ENCODE measurements at places on chromosomes 3 and 15.

GRCh38 chr3:109973733-109974132 is 636.4 kb upstream of the DPPA4 start:
- DNase-seq = peak; percentile 17

DNA sequence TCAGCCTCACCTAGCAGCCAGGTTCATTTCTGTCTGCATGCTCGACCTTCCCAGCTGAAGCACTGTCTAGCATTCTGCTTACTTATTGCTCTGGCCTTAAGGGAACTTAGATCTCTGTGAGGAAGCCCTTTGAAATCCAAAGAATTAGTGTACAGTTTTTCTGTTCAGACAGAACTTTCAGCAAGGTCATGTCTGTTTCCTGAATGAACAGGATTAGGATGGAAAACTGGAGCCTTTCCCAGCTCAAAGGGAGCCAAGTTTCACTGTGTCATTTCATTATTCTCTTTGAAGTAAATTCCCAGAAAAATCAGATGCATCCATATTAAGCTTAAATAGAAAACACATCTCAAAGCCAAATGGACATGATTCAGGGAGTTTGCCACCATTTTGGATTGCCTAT is 457.3 kb upstream of the KCNMB2 start:
- peak; percentile 68 for DNase-seq

GRCh38 chr3:188672840-188673239 is 498.9 kb upstream of the TPRG1 start:
- no peak for DNase-seq

GRCh38 chr3:159824333-159824732 is 164.3 kb upstream of the IL12A start:
- peak; percentile 91 for DNase-seq

DNA sequence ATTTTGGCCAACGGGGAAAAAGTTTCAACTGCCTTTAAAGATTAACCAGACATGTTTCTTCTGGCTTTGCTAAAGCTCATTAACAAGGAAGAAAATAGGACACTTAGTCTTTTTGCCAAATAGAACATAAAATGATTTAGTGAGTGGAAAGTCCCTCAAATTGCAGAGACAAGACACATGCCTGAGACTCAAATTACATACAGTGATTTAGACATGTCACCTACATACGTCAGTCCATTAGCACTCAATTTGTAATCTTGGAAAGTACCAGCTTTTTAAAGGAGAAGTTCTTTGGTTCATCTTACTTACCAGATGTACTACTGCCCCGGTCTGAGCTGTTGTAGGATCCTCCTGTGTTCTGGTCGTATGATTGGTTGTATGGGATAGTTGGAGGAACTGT is 1134.2 kb downstream of the ROBO1 start:
- DNase-seq = peak; percentile 31

DNA sequence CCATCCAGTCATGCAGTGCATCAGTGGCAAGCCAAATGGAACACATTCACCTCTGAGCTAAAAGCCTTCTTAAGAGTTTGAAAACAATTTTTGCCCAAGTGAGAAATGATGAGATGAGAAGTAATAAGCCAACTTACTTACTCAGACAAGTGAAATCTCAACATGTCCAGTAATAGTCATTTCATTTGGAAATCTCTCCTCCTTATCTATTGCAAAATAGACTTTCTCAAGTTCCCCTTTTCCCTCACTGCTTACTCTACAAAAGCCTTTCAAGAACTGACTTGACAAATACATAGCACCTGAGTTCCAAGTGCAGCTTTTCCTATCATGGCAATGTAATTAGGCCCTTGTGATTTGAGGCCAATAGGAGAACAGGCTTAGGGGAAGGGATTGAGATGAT is 282.3 kb downstream of the SLC9A9 start:
- peak; percentile 55 for DNase-seq

GRCh38 chr15:71162309-71162708 is 47.0 kb downstream of the THSD4 start:
- DNase-seq = no peak

- peak; percentile 42 for DNase-seq
Observed at GRCh38 chr15:73540161-73540560, 93.0 kb downstream of the NPTN start.

GRCh38 chr3:176584413-176585176 is 612.7 kb downstream of the TBL1XR1 start:
- peak; percentile 68 for DNase-seq

DNA sequence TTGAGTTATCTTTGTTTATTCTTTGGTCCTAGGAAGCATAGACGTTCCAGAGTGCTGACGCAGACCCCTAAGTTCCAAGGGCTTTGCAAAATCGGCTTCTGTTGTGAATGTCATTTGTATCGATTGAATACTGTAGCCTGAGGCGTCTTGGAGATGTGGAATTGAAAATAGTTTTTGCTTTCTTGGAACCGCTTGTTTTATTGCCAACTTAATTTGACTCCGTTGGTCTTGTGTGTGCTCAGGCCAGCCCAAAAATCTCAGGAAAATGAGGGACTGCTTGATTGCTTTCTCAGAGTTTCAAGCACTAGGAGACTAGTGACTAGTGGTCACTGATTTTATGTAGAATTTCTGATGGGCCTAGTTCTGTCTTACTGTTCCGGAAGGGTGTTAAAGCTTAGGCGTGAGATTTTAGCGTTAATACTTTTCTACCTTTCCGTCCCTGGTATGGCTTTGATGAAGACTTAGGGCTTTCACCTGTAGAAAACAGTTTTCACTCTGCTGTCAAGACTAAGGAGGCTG is 263 bp upstream of the UTS2B start:
- DNase-seq = peak; percentile 76

DNA sequence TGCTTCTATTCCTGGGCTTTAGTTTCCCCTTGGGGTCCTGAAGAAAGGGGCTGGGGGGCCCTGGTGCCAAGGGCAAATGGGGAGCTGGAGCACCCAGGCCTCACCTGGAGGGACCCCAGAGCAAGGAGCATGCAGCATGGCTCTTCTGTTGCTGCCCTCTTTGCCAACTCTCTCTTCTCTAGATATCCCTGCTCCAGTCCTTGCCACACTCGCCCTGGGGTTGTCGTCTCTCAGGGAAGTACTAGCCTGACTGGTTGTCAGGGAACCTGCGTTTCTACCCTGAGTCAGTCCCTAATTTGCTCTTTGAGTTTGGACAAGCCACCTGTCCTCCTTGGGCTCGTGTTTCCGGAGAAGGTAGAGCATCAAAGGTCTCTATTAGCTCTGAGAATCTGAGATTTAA is 63.7 kb upstream of the UBE2Q2 start:
- DNase-seq = no peak

DNA sequence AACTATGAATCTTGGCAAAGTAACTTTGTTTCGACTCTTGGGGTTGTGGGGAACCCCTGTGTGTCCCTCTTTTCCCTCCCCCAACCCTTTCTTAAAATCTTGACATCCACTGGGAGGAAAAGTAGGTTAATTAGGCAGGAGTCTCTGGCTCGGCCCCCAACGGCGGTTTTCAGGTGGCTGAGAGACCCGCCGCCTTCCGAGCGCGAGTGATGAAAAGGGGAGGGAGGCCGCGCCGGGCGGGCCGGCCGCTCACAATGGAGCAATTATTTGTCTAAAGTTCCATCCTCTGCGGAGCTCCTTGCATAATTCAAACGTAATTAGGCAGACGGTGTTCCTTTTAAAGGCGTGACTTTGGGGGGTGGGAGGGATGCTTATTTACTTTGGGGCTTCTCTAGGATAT is 51.7 kb downstream of the ZIC4 start:
- no peak for DNase-seq

DNA sequence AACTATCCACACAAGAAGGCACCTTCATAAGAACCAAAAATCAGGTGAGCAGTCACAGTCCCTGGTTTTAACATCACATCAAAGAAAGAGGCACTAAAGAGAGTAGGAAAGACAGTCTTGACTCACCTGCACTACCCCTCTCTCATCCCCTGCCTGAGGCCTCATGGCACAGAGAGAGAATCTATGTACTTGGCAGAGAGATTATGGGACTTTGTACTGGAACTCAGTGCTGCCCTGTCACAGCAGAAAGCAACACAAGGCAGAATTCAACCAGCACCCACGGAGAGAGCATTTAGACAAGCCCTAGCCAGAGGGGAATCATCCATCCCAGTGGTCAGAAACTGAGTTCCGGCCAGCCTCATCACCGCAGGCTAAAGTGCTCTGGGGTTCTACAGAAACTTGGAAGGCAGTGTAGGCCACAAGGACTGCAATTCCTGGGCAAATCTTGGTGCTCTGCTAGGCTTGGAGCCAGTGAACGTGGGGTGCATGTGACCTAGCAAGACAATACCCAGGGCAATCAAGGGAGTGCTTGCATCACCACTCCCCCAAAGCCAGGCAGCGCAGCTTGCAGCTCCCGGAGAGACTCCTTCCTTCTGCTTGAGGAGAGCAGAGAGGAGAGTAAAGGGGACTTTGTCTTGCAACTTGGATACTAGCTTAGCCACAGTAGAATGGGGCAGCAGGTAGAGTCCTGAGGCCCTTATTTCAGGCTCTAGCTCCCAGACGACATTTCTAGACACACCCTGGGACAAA is 8.5 kb upstream of the RUVBL1 start:
- DNase-seq = no peak

DNA sequence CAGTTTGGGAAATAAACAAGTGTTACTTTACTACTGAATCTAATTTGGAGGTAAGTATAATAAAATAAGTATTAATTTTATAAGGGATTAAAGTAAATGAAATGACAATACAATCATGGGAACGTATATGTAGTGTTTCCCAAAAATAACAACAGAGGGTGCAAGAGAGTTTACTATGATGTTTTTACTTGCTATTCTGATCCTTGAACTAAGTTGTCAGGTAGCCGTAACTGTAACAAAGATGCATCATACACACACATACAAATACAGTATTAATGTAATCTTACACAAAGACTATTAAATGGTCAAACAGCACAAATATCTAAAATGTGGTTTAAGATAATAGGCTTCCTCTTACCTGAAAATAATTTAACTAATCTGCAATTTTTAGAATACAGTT is 311.4 kb downstream of the TBC1D5 start:
- peak; percentile 57 for DNase-seq

GRCh38 chr3:66038726-66039589 is at the start of gene MAGI1:
TSS of gene MAGI1 (minus strand) at chr3:66038918. CDS start at chr3:66038308, 610 bp downstream.
- DNase-seq = peak; percentile 94

DNA sequence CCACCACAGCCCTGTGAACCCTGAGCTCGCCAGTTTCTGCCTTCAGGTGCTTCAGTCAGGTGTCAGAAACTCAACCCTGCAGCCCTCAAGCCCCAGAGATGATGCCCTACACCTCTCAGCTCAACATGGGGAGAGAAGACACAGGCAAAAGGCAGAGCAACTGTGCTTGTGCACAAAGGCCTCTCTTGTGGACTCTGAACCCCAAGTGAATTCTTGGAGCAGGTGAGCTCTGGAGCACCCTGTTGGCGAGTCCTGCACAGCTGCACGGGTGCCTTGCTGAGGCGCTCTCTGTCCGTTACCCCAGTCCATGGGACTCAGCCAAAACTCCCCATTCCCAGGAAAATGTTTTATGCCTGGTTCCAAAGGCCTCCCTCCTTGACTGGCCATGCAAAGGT is 197.0 kb downstream of the KLF13 start:
- no peak for DNase-seq

GRCh38 chr3:69462022-69462825 is 76.3 kb upstream of the FRMD4B start:
- DNase-seq = peak; percentile 49

DNA sequence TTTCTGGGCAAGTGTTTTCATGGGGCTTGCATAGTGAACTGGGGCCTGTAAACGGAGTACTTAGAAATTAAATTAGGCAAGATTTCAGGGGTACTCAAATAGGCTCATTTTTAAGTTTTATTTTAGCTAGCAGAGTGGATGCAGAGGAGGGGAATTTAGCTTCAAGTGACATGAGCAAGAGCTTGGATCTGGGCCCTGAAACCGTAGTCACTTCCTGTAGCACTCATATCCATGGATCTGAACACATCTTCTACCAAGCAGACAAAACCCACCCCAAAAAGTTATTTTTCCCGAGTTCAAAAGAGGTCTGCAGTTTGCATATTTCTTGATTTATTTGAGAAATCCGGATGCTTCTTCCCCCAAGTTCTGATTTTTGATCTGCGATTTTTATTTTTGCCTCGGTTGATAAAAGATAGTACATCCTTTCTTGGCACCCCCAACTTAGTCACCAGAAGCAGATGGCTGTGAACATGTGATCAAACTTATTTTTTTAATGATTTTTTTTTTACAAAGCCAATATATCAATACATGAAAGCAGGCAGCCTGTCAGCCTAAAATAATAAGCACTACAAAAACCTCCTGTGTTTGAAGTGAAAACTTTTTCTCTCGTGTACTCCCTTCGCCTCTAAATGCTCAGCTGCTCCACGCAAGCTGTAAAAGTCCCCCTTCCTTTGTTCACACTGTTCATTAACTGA is 36.6 kb upstream of the STT3B start:
- peak; percentile 73 for DNase-seq

DNA sequence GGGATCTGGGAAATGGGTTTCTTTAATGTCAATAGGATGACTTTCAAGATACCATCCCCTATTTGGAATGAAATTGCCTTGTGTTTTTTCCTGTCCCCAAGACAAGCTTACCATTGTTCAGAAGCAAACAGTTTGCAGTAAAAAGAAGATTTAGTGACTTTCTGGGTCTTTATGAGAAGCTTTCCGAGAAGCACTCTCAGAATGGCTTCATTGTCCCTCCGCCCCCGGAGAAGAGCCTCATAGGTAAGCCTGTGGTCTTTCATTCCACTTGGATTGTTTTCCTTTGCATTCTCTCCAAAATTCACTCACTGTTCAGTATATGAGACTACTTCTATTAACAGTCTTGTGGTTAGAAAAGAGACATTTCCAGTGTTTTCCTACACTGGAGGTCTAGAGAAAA is 25.6 kb upstream of the SNX22 start:
- no peak for DNase-seq

GRCh38 chr3:97613139-97613538 is 151.4 kb upstream of the ARL6 start:
- DNase-seq = no peak

DNA sequence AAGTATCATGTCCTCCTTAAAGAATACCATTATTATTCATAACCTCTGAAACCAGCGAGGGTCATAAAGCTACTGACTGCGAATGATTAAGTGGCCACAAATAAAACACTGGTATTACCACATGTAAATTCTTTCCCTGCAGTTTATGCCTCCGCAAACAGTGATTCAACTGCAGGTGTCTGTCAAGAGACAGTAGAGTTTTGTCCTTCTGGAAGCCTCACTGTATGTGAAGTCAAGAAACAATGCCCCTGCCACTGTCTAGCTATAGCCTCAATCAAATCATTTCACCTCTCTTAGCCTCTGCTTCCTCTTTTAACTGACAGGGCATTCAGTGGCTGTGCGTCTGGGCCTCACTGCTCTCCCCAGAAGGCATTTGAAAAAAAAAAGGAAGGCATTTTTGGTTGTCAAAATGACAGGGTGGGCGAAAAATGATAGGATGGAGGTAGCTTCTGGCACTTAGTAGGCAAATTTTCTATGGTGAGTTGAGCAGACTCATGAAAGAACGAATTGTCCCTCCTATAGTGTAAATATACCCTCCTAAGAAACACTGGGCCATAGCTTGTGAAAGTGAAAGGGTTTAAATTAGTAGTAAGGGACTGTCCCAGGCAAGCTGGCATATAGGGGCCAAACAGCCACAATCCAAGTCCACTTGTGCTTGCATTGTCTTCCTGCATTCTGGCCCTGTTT is 66.7 kb downstream of the FILIP1L start:
- DNase-seq = peak; percentile 94

Measured in fibroblast of mammary gland (primary cell).